Upper lobe of left lung (tissue), 6 donors: ENCODE measurements at places on chromosomes 5 and 9. TPM values are rescaled to one million over a fixed set of nuclear protein-coding genes. Genes with fewer than 3 reads are reported as not detected.

Gene PROP1
- not detected for total RNA-seq

Gene TMEM215
- total RNA-seq: not detected

Gene MRPL22
- total RNA-seq: 7.3 TPM

Gene IL3
- total RNA-seq: not detected

Gene SMARCA2
- total RNA-seq: 112 TPM

Gene IFNK
- total RNA-seq: not detected

Gene PCDHB14
- total RNA-seq: 1.3 TPM

Gene MLANA
- not detected for total RNA-seq

Gene C1QTNF2
- total RNA-seq: 3.1 TPM

Gene PCDHAC2
- total RNA-seq: 10.7 TPM
